Nephron progenitor cell (in vitro differentiated cells): ENCODE measurements at places on chromosomes 13 and 19.
A peak's percentile ranks its signal among the peaks of the same experiment; 100 is the strongest.

GRCh38 chr13:34006011-34006410 lies 188.1 kb downstream of the RFC3 start:
- DNase-seq = no peak
- no peak overlapping the region for H3K27ac ChIP-seq
- H3K27me3 ChIP-seq = peaks cover 3% of the 10 kb centered on the region
- H3K36me3 ChIP-seq = no peaks in the 10 kb centered on the region
- H3K4me3 ChIP-seq = no peak overlapping the region

DNA sequence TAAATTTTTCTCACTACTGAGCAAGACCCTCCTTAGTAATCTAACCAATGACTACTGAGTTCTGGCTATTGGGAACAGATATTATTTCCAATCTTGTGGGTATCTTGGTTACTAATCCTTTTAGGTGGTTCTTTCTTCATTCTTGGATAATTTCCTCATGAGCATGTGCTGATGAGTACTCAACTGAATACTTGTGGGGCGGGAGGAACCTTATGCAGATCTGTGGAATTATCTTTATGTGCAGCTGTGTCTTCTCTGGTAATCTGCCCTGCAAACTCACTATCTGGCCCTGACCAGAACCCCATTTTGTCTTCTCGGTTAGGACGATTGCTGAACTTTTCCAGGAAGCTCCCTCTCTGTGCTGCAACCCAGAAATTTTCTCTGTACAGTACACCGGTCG lies 89.7 kb upstream of the TRPC4 start:
- H3K4me3 ChIP-seq = no peak overlapping the region
- H3K27ac ChIP-seq = no peak overlapping the region
- no peak for DNase-seq
- no peaks in the 10 kb centered on the region for H3K4me1 ChIP-seq
- no peaks in the 10 kb centered on the region for H3K36me3 ChIP-seq

- H3K36me3 ChIP-seq = peaks cover 31% of the 10 kb centered on the region
- peak overlapping the region; percentile 99 for H3K4me3 ChIP-seq
- peak overlapping the region; percentile 99 for H3K27ac ChIP-seq
Measured at GRCh38 chr19:10653482-10653731, 739 bp upstream of the ILF3 start.

DNA sequence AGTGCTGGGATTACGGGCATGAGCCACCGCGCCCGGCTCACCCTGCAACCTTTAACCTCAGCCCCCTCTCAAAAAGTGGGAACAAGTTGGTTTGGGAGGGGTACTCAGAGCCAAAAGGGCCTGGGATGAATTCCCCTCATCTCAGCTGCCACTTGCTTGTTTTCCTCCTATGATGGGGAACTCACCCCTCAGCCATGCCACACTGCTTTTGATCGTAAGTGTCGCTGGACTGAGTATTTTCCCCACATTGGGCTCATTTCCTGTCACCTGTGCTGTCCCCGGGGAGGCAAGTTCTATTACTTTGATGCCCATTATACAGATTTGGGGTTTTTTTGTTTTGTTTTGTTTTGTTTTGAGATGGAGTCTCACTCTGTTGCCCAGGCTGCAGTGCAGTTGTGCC lies 6.5 kb downstream of the R3HDM4 start:
- H3K4me1 ChIP-seq = peaks cover 20% of the 10 kb centered on the region
- H3K27me3 ChIP-seq = peaks cover 4% of the 10 kb centered on the region
- no peak for DNase-seq
- peaks cover 5% of the 10 kb centered on the region for H3K36me3 ChIP-seq

GRCh38 chr19:45306040-45306439 lies 16.6 kb downstream of the CKM start:
- H3K27me3 ChIP-seq = peaks cover 10% of the 10 kb centered on the region
- H3K4me3 ChIP-seq = no peak overlapping the region
- H3K27ac ChIP-seq = no peak overlapping the region
- peaks cover 13% of the 10 kb centered on the region for H3K36me3 ChIP-seq
- no peak for DNase-seq
- H3K4me1 ChIP-seq = peaks cover 9% of the 10 kb centered on the region

DNA sequence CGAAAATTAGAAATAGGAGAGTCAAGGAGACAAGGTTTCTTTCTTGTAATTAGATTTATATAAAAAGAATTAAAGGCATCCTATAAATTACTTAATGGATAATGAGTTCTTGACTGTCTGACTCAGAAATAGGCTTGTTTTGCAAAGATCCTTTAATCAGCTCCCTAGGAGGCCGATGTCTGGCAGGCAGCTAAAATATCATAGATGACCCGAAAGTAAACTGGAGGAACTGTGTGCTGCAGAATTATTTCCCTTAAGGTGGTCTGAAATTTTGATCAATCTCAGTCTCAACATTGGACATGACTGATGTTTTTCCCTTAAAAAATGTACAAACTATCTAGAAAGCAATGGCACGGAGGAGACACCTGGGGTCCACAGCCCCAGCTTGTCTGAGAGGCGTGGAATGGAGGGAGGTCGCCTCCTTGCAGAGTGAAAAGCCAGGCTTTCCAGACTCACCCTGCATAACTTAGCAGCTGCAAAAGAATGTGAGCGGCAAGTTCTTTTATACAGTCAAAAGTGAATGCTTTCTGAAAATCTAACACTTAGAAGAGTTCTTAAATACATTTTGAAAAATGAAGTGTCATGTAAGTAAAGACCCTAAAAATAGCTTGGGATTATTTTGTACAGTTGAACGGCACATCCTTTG lies 44.8 kb downstream of the MBNL2 start:
- H3K27ac ChIP-seq = no peak overlapping the region
- H3K36me3 ChIP-seq = peaks cover 15% of the 10 kb centered on the region
- peaks cover 25% of the 10 kb centered on the region for H3K4me1 ChIP-seq
- no peak overlapping the region for H3K4me3 ChIP-seq

DNA sequence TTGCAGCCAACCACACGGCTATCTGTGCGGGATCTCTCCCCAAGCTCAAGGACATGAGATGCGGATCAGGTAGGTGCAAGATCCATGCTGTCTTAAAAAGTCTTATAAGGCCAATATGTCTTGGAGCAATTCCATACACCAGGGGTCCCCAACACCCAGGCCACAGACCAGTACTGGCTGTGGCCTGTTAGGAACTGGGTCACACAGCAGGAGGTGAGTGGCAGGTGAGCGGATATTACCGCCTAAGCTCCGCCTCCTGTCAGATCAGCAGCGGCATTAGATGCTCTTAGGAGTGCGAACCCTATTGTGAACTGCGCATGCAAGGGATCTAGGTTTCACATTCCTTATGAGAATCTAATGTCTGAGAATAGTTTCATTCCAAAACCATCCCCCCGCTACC lies 68.8 kb upstream of the ZNF599 start:
- no peak for DNase-seq
- H3K4me3 ChIP-seq = no peak overlapping the region
- no peak overlapping the region for H3K27ac ChIP-seq
- peaks cover under 1% of the 10 kb centered on the region for H3K36me3 ChIP-seq

DNA sequence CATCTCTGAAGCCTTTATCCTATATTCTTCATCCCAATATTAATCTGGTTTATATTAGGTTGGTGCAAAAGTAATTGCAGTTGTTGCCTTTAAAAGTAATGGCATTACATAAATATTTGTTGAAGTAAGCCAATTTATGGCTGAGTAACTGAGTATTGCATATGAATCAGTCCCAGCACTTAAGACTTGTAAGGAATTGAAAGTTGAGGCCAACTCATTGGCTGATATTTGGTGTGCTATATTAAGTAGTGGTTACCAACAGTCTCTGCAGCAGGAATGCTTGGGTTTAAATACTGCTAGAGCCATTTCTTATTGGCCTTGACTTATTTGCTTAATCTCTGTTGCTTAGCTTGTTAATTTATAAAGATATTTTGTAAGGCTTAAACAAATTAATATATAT lies 460.7 kb downstream of the GPC6 start:
- H3K27me3 ChIP-seq = no peaks in the 10 kb centered on the region
- no peaks in the 10 kb centered on the region for H3K4me1 ChIP-seq
- no peak overlapping the region for H3K4me3 ChIP-seq
- no peaks in the 10 kb centered on the region for H3K36me3 ChIP-seq
- DNase-seq = no peak

DNA sequence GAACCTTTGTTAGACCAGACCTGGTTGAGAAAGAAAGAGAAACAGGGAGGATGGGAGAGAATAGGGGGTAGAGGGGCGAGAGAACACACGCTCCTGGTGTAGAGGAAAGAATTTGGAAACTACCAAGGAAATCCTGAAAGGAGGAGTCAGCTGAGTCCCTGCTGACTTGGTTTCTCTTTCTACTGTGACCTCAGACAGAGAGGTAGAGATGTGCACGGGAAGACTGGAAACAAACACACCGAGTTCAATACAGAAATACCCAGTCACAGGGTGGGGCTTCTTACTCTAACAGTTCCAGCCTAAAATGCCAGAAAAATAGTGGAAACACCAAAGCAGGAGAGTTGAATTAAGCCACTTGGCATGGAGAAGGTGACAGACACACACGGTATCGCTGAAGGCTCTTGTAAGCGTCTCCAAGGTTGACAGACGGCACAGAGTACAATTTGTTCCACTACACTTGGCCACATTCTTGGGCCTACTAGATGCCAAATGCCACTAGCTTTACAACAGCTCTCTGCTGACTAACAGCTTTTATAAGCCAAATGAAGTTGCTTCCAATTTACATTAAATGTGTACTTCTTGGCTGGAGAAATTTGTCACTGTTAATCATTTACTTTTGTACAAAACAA lies 28.1 kb downstream of the LATS2 start:
- no peak overlapping the region for H3K4me3 ChIP-seq
- H3K36me3 ChIP-seq = peaks cover 29% of the 10 kb centered on the region
- no peak for DNase-seq
- H3K4me1 ChIP-seq = peaks cover 33% of the 10 kb centered on the region
- no peak overlapping the region for H3K27ac ChIP-seq

- H3K27me3 ChIP-seq = peaks cover 3% of the 10 kb centered on the region
- no peak overlapping the region for H3K4me3 ChIP-seq
- DNase-seq = no peak
Measured at GRCh38 chr13:44237276-44237767, 136.3 kb upstream of the SERP2 start.

DNA sequence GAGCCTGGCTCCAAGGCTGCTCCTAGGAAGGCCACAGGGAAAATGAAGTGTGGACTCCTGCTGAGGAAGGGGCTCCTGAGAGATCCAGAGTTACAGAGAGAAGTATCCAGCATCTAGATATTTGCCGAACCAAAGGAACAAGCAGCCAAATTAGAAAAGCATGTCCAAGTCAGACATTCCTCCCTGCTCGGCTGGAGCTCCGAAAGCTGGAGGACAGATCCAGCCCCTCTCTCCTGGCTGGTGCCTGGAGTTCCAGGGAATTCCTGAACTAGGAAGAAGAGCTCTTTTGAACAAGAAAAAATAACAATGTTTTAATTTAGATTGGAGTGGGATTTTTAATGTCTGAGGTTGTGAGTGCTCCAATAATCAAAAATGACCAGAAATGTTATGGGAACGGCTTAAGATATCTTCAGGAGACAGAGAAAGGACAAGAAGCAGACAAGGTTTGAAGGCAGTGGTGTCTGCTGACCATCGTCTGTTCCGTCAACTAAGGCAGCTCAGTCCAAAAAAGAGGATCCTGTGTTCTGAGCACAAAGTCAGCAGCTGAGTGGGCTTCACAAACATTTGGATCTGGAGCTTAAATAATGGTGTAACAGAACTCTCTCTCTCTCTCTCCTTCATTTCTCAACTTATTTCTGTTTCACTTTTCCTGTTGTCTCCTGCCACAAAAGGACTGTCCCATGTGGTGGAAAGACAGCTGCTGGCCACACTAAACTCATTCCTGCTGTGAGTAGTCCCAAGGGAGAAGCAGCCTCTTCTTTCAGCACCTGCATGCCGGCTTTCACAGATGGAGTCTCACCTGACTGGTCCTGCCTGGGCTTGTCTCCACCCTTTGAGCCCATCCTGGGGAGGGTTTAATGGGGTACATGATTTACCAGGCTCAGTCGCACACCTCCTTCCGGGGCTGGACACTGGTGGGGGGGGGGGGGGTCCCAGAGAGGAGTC lies 31.5 kb upstream of the IRS2 start:
- H3K36me3 ChIP-seq = no peaks in the 10 kb centered on the region
- no peak overlapping the region for H3K27ac ChIP-seq
- DNase-seq = no peak

DNA sequence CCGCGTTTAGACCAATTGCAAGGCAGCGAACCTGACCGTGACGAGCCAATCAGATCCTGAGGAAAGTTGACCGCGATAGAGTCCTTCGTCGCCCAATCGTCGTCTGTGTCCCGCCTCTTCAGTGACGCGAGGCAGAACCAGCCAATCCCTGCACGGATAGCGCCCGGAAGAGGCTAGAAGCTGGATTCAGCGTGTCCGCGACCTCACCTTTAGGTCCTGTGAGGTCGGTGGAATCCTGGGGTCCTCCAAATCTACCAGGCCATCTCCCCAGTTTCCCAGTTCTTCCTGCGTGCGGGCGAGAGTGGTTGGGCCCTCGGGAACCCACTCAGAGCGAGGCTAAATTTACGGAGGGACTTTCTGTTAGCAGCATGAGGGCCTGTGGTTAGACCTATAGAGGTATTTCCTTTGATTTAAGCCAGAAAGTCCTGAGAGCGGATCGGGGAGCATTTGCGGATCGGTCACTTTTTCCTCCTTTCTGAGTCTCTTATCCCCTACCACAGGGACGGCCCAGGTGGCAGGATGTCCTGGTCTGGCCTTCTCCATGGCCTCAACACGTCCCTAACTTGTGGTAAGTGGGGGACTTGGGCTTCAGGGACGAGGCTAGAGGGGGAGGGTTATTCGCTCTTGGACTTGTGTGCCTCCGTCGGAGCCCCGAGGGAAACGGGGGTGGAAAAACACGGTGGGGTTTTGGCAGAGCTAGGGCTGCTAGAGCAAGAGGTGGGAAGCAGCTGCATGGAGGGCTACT lies at the start of gene MRPS12:
Gene MRPS12 (plus strand): TSS at position 169 of the 745 bp plus-strand sequence. CDS start 351 bp downstream, at position 520.
- peaks cover 6% of the 10 kb centered on the region for H3K27me3 ChIP-seq
- peak; percentile 97 for DNase-seq
- H3K27ac ChIP-seq = peak within 1 kb of the TSS; percentile 97
- H3K36me3 ChIP-seq = peaks cover 56% of the 10 kb centered on the region

GRCh38 chr13:74080762-74081161 lies 53.4 kb downstream of the KLF12 start:
- H3K4me1 ChIP-seq = peaks cover 31% of the 10 kb centered on the region
- H3K27ac ChIP-seq = no peak overlapping the region
- no peaks in the 10 kb centered on the region for H3K27me3 ChIP-seq

DNA sequence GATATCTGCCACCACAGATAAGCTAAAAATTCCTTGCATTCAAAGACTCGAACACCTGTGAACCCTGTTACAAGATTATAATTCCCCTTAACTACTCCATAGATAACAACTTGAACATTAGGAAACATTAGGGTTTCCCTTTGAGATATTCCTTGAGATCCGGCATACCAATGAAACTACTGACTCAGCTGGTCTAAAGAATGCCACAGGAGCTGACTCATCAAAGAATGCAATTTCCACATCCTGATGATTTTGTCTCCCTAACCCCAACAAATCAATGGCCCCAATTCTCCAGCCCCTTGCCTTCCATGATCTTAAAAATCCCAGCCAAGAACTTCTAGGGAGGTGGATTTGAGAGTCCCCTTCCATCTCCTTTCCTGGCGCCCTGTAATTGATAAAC lies 35.6 kb upstream of the ZNF599 start:
- H3K27ac ChIP-seq = no peak overlapping the region
- H3K4me3 ChIP-seq = no peak overlapping the region
- DNase-seq = no peak
- H3K36me3 ChIP-seq = no peaks in the 10 kb centered on the region
